Stimulated activated CD8-positive, alpha-beta memory T cell treated with anti-CD3 and anti-CD28 coated beads, Interleukin-4, amount 100 ng/mL, for 1 hour (primary cell): ENCODE measurements at places on chromosomes 4 and X.

- no peak for DNase-seq
Observed at GRCh38 chr4:71235311-71236201, 103.3 kb upstream of the SLC4A4 start.

GRCh38 chr4:15253349-15253748 is 174.5 kb upstream of the C1QTNF7 start:
- no peak for DNase-seq

DNA sequence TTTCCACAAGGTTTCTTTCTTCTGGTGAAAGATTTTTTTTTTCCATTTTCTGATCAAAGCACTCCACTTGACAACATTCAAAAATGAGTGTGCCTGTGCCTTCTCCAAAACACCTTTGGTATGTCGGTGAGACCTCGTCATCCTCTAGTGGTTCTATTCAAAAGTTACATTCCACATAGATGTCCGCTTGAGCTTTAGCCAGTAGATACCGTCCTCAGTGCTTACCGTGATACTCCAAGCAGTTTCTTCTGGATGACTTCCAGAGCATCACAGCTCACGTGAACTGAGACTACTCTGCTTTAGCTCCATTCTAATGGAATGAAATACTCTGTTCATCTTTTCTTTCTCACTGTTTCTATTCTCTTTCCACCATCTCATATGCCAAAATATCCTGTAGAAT is 38.2 kb upstream of the VEGFC start:
- DNase-seq, result no peak

- DNase-seq, result no peak
Observed at GRCh38 chr4:119097282-119097900, 38.2 kb upstream of the MYOZ2 start.

DNA sequence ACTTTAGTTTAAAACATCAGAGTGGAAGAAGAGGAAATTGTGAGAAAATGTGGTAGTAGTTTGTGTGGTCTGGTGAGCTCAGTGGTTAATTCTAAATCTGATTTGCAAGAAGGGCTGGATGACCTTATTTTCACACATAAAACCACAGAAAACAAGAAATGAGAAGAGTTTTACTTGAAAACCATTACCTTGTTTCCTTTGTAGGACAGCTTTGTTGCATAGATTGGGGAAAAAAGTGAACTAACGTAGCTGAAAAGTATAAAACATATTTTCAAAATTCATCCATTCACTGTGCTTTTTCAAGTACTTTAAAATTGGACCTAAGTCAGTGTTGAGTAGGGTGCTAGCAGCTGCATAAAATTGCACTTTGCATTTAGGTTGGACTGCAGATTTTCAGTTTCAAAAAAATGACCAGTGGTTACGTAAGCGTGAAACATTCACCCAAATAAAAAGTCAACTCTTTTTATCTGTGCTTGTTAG is 211.3 kb downstream of the ARHGAP10 start:
- no peak for DNase-seq

GRCh38 chrX:17086317-17086716 is 139.9 kb downstream of the REPS2 start:
- DNase-seq, result no peak

DNA sequence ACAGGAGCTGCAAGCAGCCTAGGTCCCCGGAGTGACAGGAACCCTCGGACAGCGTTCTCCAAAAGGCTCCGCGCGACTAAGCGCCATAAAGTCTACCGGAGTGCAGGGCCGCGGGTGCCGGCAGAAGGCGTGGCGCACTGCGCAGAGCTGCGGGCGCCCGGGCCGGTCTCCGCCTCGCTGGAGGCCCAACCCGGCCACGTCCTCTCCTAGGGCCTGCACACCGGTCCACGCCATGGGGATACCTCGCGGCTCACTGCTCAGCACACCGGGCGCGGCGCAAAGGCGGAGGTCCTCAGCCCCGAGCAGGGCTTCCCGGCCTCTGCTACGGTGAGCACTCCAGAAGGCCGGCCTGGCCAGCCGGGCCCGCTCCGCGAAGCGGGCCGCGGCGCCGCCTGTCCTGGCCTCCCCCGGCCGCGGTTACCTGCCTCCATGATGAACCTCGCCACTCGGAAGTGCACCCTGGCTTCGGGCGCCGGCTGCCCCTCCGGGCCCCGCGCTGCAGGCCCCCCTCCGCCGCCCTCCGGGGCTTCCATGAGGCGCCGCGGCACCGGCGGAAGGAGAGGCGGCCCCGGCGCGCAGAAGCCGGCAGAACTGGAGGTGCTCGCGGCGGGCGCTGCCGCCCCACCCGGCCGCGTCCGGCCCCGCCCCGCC is at the start of gene CCNQ:
Gene CCNQ, minus strand, starts transcription at position 599 of the 651 bp plus-strand sequence. Its CDS starts 66 bp downstream, at position 533.
- peak; percentile 1 for DNase-seq

DNA sequence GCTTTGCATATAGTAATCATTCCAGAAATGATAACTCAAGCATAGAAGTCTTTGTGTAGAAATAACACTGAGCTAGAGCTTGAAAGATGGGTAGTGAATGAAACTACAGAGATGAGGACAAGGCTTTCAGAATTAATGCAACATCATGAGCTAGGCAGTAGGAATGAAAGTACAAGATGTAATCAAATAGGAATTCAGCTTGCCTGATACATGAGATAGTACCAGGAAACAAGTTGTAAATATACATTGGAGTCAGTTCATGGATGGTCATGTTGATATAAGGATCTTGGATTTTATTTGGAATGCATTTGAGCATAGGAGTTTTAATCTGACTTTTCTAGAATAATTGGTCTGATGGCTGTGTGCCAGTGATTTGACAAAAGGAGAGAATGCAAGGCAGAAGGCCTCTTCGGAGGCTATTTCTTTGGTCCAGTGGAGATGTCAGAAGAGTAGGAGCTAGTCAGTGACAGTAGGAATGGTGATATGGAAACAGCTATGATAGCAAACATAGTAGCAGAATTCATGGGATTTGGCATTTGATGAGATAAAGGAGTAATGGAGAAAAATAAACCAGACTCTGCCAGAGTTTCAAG is 206.4 kb upstream of the PACRGL start:
- no peak for DNase-seq

GRCh38 chr4:156377036-156377710 is 423.5 kb upstream of the CTSO start:
- no peak for DNase-seq

GRCh38 chr4:1960170-1960825 is 48.5 kb downstream of the NELFA start:
- DNase-seq, result no peak

GRCh38 chr4:182895791-182896292 is 21.3 kb downstream of the DCTD start:
- DNase-seq, result no peak

DNA sequence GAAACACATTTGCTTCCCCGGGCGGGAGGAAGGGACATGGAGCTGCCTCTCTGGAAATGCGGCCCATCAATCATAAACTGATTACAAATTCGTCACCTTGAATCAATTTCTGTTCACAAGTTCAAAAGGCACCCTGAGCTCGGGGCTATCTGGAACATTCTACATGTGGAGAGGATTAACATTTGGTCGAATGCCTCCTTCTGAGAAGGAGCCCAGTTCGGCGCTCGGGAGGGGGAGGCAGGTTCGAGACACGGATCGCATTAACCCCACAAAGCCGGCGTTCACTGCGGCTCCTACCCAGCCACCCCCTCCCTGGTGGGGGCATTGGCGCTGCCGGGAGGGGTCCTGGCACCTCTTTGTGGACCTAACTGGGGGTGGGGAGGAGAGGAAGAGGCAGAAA is 108.0 kb downstream of the CPZ start:
- no peak for DNase-seq

GRCh38 chr4:179803857-179804256 is 2361.6 kb upstream of the AGA start:
- no peak for DNase-seq

DNA sequence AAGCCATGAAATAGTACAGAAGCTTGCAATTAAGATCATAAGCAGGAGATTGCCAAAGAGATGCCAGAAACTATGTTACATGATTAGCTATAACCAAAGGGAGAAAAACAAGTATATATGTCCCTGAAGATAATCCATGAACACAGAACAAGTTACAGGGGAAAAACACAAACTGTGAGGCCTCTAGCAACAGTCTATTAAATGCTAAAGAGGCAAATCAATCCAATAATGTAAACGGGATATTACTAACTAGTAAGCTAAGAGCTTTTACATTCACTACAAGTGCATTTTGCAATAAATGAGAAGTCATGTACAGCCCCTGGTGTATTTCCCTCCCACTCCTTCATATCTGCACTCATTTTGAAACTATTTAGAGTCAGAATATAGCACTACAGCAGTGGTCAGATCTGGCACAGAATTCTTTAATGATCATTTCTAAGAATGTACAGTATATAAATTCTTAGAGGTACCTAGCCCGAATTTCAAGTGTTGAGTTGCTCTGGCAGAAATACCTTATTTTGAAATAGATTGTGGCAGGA is 449.8 kb upstream of the SMIM31 start:
- DNase-seq, result no peak

GRCh38 chrX:125374169-125374568 is 54.5 kb downstream of the TEX13C start:
- DNase-seq, result no peak

DNA sequence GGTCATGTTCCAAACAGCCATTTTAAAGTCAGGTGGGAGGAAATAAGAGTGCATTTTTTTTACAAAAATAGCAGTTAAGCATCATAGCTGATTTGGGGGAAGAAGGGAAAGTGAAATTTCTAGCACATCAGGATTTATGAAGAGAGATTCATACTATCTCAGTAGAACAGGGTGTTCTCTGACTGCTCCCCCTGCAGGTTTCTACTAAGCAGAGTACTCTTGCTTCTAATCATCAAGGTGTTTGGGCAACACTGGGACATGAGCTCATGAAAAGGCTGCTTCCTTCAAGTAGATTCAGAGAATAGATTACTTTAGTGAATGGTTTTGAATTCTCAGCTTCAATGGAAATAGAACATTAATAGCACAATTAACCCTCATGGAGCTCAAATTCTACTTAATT is 591.4 kb upstream of the PCDH10 start:
- DNase-seq, result no peak

GRCh38 chr4:98557194-98557892 is 101.1 kb downstream of the TSPAN5 start:
- DNase-seq, result no peak

DNA sequence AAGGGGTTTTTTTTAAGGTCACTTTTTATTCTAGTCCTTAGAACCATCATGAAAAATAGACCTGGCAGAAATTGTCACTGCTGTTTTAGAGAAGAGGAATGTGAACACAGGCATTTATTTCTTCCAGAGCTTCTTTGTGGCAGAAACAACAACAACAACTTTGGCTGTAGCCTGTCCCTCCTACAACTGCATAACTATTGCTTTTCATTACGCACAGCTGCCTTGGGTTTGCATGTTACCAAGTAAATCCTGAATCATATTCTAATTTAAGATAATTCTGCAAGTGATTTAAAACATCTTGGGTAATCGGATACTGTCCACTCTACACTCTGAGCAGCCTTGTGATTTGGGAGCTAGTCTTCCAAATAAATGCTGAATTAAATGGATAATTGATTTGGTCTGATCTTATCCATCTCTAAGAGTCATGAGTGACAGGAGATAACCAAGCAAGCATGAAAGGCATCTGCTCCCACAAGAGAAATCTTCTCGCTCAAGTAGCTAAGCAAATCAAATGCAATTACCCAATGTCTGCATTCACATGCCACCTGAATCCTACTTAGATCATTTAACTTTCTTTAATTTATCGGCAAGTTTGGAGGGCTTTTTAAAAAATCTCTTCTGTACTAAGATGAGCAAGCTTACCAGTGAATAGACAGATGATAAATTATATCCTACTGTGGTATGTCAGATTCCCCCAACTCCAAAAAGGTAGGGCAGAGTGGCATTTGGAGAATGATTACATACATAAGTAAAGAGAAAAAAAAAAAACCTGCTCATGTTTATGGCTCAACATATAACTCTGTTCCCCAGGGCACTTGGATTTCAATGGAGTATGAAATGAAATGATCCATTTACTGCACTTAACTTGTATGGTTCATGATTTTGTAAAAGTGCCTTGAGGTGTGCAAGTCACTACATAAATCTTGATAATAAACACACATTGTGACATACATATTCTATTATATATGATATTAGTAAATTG is 73.6 kb downstream of the EGF start:
- DNase-seq, result no peak

- DNase-seq, result no peak
Observed at GRCh38 chrX:103877571-103877970, 45.5 kb upstream of the RAB9B start.

DNA sequence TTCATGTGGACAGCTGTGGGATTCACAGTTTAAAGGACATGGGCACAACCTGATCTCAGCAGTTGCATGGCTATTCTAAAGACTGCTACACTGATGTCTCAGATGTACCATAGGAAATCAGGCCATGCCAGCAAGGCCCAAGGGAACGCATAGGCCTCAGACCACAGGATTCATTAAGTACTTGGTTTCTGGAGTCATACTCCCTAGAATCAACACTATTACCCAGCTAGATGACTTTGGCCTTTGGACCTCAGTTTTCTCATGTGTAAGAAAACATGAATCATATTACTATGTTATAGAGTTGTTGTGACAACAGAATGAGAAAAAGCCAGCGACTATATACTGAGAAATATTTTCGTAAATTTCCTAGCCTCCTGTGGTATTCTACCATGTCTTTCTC is 67.9 kb downstream of the NHS start:
- no peak for DNase-seq

GRCh38 chrX:150581093-150581775 is 12.8 kb downstream of the MTM1 start:
- no peak for DNase-seq

DNA sequence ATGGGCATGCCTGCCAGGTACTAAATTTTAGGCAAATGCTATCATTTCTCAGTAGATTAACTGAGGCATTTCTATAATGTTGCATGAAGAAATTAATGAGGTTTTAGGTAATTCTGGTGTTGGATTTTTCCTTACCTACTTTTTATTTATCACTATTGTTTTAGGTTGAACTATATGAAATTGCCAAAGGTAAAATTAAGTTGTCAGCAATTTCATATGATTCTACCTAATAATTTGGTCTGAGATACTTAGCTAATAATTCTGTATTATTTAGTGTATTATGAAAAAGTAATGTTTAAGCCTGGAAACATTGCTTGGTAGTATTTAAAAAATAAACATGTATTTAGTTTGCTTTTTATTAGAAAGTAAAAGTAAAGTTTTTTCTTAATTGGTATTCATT is 22.7 kb downstream of the SLC4A4 start:
- DNase-seq, result no peak
